ENCODE measurements at places on chromosomes 5 and 9.

GRCh38 chr9:134518004-134518606 lies 123.5 kb upstream of the COL5A1 start:
- no peak for DNase-seq

DNA sequence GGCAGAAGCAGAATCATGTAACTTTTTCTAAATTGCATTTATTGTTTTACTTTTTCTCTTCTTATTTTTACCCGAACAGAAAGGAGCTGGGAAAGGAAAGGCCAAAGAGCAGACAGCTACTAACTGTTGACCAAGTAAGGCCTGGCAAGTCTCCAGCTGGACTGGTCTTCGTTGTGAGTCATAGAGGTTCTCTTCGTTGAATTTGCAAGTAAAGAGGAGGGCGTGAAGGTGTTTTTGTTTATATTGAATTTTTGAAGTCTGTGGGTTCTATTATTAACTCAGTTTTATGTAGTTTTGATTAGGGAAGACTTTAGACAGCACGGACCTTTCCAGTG lies 416.5 kb upstream of the CCNH start:
- no peak for DNase-seq

GRCh38 chr5:32852976-32853375 lies 141.9 kb downstream of the NPR3 start:
- DNase-seq: no peak

DNA sequence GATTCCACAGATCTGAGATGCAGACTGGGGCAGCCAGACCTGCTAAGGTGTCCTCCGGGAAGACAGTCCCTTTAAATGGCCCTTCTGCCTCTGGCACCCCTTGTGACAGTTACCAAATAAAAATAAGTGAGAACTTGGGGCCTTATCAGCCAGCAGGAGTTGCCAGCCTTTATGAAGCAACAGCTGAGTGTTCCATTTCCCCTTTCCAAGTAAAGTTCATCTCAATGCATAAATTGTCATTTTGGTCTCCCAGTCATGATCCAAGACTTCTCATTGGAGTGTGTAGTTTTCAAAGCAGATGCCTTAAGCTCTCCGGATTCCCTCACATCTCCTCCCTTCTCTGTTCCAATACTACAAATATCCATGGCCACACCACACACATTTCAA lies 4.1 kb downstream of the PTCH1 start:
- DNase-seq: no peak

- no peak for DNase-seq
Measured at GRCh38 chr5:32388432-32389129, 56.0 kb downstream of the ZFR start.

GRCh38 chr5:133267601-133268000 lies 215.8 kb downstream of the HSPA4 start:
- no peak for DNase-seq

Data from activated T-helper 1 cell treated with anti-CD3 and anti-CD28 coated beads, Interleukin-12 subunit alpha, Interleukin-12 subunit beta, Interleukin-2, Interleukin-4 antibody, amounts not matched to agents 30 ng/mL and 10 ng/mL and 1 ng/mL, durations not matched to agents 14 hours and 24 hours and 36 hours (primary cell).